ENCODE measurements at places on chromosomes 6 and 20. TPM values are rescaled to one million over a fixed set of nuclear protein-coding genes. Genes with fewer than 3 reads are reported as not detected.

The SYS1 gene
- total RNA-seq: 25.3 TPM

The ZNF334 gene
- 0.40 TPM for total RNA-seq

The TPX2 gene
- total RNA-seq: 0.97 TPM

The CLDN20 gene
- total RNA-seq: not detected

The FOXS1 gene
- 0.62 TPM for total RNA-seq

The TPBG gene
- 1.9 TPM for total RNA-seq

The KIAA1755 gene
- total RNA-seq: 5.4 TPM

The GPR6 gene
- not detected for total RNA-seq

The FRK gene
- total RNA-seq: 7.5 TPM

- no peak for DNase-seq
These were observed 17.4 kb upstream of the PRDM13 start for GRCh38 chr6:99589290-99589672.

GRCh38 chr6:14826456-14826855, 419.4 kb upstream of the JARID2 start:
- DNase-seq: no peak

- no peak for DNase-seq
These were observed 219.0 kb downstream of the CDC5L start for GRCh38 chr6:44606504-44606903.

DNA sequence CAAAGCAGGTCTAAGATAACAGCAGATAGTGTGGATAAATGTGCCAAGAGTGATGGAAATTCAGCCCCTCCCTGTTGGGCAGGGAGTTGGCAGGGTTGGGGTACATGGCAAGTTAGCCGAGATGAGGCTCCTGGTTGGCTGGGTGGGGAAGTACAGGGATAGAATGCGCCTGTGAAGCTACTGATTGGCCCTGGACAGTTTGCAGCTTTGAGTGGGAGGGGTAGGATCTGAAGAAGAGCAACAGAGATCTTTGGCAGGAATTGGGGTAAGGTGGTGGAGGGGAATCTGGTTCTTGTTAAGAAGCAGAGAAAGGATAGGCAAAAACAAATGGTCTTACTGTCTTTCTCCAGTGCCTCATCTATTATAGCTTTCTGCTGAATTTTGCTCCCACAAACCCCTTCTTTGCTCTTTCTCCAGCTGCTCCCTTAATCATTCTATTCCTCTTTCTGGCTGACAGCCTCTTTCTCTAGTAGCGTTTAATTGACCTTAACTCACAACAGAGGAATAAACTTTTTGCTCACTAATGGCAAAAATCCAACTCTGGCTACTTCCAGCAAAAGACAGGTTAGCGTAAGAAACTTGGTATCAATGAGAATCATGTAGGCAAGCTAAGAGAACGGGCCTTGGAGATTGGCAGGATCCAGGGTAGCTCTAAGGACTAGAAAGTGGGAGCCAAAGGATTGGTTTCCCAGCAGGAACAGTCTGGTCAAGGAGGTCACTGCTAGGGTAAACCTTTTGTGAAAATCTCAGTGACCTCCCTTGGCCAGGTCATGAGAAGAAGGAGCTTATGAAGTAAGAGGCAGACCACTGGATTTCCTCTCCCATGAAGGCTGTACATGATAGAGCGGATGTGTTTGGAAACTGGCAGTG, 86.3 kb upstream of the CARMIL1 start:
- DNase-seq: no peak

DNA sequence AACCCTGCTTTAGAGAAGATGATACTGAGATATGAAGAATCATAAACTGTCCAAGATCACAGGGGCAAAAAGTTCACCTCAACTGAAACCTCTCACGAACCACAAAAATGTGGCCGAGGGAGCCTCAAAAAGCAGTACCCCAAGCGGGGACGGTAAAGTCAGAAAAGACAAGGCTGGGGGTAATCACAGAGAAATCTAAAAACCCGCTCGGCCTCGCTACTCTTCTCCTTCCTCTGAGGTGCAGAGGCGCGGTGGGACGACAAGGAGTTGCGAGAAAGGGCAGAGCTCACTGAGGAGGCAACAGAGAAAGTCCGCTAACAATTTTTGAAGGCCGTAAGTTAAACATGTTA, 356 bp upstream of the IRAK1BP1 start:
- DNase-seq: no peak

- no peak for DNase-seq
These were observed 406.5 kb downstream of the CDH4 start for GRCh38 chr20:61658563-61658962.

- DNase-seq: no peak
These were observed 39.6 kb upstream of the PDE10A start for GRCh38 chr6:165702669-165703068.

GRCh38 chr6:37109714-37110499, 60.0 kb upstream of the PIM1 start:
- peak; percentile 17 for DNase-seq

- no peak for DNase-seq
These were observed 304.4 kb downstream of the PREX1 start for GRCh38 chr20:48523191-48523995.

- DNase-seq: no peak
These were observed 38.9 kb downstream of the CD109 start for GRCh38 chr6:73734832-73735453.

GRCh38 chr6:167892835-167893815, 66.4 kb downstream of the AFDN start:
- no peak for DNase-seq

- no peak for DNase-seq
These were observed 287.3 kb upstream of the PLN start for GRCh38 chr6:118260833-118261232.

GRCh38 chr6:117074672-117075071, 190.7 kb upstream of the VGLL2 start:
- DNase-seq: no peak

GRCh38 chr6:154842833-154843232, 109.6 kb downstream of the SCAF8 start:
- no peak for DNase-seq

- no peak for DNase-seq
These were observed 145.1 kb downstream of the RIMS1 start for GRCh38 chr6:72031471-72031870.

DNA sequence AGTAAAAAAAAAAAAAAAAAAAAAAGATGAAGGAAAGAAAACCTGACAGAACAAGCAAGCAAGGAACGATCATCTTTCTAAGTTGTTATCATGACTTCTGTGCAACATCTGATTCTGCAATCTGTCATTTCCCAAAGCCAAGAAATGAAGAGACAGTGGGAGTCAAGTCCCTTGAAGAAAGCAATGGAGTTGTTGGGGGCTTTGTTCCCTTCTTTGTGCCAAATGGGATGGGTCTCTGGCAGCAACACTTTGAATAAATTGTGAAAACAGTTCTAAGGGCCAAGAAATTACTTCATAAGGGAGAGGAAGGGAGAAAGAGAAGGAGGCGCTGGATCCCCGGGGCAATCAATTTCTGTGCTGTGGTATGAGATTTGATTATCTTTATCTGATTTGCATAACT, 33.3 kb upstream of the RSPO3 start:
- no peak for DNase-seq

DNA sequence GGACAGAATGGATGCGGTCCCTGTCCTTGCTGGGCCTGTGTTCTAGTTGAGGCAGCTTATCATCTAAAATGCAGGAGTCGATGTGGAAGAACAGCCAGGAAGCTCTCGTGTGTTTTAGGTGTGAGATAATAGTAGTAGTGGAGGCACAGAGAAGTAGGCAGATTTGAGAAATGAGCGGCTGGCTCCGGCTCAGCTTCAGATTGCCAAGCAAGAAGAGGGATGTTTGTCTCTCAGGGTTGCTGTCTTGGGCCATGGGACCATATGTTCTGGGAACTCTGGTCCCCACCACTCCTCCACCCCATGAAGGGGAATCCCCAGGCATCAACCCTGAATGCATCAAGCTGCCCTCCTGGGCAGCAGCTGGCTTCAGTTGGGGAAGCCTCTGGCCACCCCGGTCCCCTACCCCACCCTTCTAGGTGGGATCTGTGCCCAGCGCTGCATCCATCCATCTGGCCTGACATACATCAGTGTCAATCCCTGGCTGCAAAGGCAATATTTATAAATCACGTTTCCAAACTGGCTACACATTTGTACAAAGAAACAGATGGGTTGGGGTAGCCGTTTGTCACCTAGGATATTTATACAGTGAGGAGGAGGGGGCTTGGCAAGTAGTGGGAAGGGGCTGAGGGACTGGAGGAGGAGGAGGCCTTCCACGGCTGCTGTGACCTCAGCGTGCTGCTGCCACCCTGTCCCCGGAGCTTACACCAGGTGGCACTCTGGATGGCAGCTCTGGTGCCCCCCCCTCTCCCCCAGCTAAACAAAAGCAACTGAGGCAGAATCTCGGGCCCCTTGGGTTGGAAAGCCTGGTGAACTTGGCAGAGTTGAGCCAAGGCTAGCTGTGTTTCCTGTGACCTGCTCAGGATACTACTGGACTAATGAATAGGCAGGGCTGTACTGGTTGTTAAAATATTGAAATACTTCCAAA, 64.4 kb downstream of the CD40 start:
- no peak for DNase-seq

- no peak for DNase-seq
These were observed 209.8 kb upstream of the FOXA2 start for GRCh38 chr20:22794200-22794599.

DNA sequence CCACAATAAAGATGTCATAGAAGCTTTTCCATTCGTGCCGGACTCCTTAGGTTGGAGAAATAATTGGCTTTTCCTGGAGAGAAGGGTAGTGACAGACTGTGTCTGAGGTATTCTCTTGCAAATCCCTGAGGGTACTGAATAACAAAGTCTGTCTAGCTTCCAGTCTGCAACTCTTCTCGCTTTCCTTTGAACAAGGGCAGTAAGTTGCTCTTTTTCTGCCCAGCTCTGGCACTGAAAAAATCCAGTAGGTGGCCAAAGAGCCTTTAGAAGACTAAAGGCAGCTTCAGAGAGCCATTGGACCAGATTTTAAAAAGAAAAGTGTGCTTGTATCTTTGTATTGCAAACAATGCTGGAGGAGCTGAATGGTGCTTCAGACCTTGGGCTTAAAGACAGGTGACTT, 20.7 kb upstream of the RREB1 start:
- DNase-seq: no peak

Data from Right ventricle myocardium superior (tissue), 1 donor.